DMS53 (cell line): ENCODE measurements at places on chromosomes 11 and 22.

GRCh38 chr11:69655479-69656428 is 14.8 kb downstream of the CCND1 start:
- DNase-seq = peak; percentile 50

DNA sequence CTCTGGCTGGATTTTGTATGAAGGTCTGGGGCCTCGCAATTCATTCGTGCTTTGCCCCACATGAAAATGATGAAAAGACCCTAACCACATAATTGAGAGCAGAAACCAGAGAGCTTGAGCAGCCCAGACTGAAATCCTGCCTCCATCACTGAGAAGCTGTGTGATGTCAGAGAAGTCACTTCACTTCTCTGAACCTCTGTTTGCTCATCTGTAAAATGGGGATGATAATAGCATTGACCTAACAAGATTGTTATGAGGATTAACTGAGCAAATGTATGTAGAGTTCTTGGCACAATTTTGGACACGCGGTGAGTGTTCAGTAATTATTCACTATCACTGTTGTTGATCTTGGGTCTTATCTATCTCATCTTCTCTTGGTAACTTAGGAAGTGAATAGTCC is 56.2 kb upstream of the ASPHD2 start:
- no peak for DNase-seq

DNA sequence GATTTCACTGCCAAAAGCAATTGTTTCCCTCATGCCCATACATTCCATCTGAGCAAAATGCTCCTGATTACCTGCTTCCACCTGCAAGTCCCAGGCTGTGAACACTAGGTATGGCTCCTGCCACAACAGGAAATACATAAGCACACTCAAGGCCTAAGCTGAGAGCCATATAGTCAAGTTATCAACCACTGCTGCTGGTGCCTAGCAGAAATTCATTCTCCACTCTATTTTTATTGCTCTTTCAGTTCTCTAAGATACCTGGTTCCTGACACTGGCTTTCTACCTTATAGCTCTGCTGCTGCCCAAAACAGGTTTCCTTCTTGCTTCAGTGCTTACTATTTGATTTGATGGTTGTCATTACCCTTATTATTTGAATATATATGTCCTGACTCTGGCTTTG is 31.6 kb downstream of the SLC36A4 start:
- DNase-seq = peak; percentile 57

- peak; percentile 38 for DNase-seq
Observed at GRCh38 chr11:109184376-109184775, 237.6 kb upstream of the C11orf87 start.

DNA sequence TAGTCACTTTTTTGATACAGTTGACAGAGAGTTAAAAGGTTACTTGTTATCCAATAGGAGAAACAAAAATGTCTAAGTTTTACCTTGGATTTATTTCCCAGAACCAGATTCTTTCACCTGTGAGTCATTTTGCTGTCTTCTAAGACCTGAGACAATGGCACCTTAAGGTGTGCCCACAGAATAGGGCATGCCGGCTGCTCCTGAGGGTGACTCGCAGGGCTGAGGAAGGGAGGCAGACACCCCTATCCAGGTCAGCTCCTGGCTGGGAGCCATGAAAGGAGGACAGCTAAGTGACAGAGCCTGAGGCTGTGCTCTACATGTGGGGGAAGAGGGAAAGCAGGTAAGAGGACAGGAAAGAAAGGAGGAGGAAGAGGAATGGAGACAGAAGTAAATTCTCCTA is 67.8 kb downstream of the RASSF10 start:
- no peak for DNase-seq

DNA sequence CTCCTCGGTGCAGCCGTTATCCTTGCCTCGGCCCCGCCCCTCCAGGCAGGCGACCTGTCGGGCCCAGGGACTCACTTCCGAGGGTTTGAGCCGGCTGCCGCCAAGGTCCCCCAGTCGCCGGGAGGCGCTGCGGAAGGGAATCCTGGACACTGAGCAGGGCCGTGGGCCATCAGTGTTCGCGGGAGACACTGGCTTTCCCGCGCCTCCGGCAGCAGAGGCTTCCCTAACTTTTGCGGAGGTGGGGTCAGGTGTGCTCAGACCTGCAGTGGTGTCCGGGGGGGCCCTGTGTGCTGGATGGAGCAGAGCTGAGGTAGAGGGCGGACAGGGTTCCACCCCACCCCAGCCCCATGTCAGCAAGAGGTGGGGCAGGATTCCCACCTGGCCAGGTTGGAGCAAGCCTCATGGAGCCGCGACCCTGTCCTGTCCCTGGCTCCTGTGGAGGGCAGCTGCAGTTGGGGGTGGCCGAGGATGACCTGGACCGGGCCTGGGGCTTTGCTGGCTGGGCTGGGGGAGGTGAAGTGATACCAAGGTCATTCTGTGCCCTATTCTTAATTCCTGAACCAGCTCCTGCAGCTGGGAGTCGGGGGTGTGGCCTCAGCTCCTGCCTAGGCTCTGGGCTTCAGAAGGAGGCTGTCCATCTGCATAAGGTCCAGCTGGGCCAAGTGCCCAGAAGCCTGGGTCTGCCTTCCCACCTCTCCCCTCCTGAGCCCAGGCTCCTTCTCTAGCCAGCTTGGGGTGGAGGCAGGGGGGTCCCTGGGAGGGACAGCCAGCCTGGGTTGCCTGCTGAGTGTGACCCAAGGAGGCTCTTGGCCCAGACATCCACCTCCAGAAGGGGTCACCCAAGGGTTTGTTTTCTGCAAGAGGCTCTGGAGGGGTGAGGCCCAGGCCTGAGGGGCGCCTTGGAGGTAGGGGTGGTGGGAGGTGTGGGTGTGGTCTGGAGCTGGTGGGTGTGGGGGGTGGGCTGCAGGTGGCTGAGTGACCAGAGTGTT is 8.4 kb downstream of the TSPAN4 start:
- DNase-seq = peak; percentile 83

GRCh38 chr22:38080850-38081635 is 2.9 kb downstream of the SLC16A8 start:
- peak; percentile 70 for DNase-seq

- DNase-seq = no peak
Observed at GRCh38 chr22:19603767-19604166, 79.6 kb upstream of the CLDN5 start.

- DNase-seq = no peak
Observed at GRCh38 chr11:3969613-3970012, 114.1 kb downstream of the STIM1 start.

- no peak for DNase-seq
Observed at GRCh38 chr11:104370478-104370877, 206.5 kb upstream of the PDGFD start.

DNA sequence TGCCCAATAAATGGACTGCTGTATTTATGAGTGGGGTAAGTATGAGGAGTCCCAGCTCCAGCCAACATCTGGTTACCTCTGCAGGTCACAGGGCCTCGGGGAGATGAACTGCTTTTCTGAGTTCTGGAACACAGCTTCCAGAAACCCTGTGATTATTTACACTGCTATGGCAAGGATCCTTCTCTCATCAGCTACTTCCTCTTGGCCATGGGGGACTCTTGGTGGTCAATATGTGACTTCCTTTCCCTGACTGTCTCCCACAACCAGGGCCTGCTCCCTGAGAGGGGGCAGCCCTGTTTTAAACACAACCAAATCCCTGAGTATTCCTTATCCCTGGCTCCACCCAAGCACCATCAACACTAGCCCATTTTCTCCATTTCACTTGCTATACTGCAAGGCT is 10.0 kb downstream of the RHOG start:
- no peak for DNase-seq

- DNase-seq = no peak
Observed at GRCh38 chr22:32905400-32905799, 103.9 kb downstream of the TIMP3 start.

DNA sequence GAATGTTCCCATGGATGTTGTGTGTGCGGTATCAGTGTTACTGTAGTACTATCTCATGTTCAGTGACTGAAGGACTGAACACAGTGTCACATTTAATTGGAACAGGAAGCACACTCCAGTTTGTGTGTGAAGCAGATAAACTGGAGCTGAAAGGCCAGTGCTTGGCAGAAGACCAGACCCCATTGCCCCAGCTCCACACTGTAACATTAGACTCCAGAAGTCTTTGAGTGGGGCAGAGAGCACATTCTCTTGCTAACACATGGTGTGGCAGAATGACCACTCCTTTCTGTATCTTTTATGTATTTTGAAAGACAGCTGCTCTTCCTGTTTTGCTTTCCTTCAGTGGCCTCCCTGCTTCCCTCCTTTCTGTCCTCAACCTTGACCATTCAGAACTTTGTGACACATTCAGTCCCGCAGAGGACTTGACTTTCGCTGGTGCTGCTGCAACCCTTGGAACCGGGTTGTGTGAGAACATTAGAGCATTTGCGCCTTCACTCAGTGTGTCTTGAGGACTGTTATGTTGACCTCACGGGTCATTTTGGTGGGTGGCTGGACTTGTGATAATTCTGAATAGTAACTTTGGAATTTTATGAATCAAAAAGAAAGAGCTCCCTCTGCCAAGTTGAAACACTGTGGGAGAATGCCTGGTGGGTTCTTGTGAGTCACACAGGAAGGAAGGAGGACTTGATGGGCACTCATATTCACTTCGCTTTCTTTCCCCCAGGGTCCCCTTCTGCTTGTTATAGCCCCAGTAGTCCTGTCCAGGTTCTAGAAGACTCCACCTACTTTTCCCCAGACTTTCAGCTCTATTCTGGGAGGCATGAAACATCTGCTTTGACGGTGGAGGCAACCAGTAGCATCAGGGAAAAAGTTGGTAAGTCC is 26.4 kb downstream of the AMOTL1 start:
- DNase-seq = peak; percentile 49

DNA sequence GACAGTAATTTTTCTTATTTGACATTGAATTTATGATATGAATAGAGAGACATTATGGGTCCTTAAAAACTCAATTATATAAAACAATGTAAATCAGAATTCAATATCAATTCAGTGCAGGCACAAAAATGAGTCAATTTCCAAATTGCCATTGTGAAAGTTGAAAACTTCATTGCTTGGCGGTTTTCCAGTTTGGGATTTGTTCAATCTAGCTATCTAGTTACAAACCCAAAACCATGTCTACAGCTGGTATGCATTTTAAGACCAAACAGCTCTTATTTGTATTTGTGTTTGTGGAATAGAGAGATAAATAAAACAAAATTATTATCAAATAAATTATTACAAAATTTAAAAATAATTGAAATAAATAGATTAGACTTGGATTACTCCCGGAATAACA is 1206.6 kb upstream of the RAG2 start:
- DNase-seq = no peak
